ENCODE measurements at places on chromosomes 5 and 9. TPM values are rescaled to one million over a fixed set of nuclear protein-coding genes. Genes with fewer than 3 reads are reported as not detected.

DNA sequence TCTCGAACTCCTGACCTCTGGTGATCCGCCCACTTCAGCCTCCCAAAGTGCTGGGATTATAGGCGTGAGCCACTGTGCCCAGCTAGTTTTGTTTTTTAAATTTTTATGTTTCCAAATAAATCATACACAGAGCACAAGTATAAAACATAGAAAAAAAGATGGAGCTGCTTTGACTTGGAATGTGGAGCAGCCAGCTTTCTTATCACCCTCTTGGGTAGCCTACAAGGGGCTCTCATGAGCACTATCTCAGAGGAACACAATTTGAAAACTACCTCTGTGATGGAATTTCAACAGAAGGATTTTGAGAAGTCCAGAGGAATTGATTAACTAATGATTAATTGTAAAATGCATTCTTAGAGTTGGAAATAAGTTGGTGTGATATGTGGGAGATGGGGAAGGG lies 45.9 kb downstream of the NSD1 start:
- H3K27me3 ChIP-seq = no peaks in the 10 kb centered on the region
- no peak overlapping the region for H3K27ac ChIP-seq
- no peaks in the 10 kb centered on the region for H3K4me1 ChIP-seq
- no peak overlapping the region for H3K4me3 ChIP-seq
- no peak for DNase-seq
- H3K36me3 ChIP-seq = no peaks in the 10 kb centered on the region

The ECM2 gene
- total RNA-seq = 5.4 TPM

- H3K36me3 ChIP-seq = peaks cover 83% of the 10 kb centered on the region
- H3K27ac ChIP-seq = peak overlapping the region; percentile 94
- H3K4me3 ChIP-seq = peak overlapping the region; percentile 99
- H3K4me1 ChIP-seq = peaks cover 43% of the 10 kb centered on the region
- no peaks in the 10 kb centered on the region for H3K27me3 ChIP-seq
These were observed 2.7 kb downstream of the RGMB start for GRCh38 chr5:98776066-98776705.

GRCh38 chr9:112258106-112258505 lies 75.3 kb downstream of the PTBP3 start:
- H3K27ac ChIP-seq = no peak overlapping the region
- H3K27me3 ChIP-seq = no peaks in the 10 kb centered on the region
- H3K4me1 ChIP-seq = 0 out of 2 replicates have a peak, but pooled peaks cover under 1% of the 10 kb centered on the region

DNA sequence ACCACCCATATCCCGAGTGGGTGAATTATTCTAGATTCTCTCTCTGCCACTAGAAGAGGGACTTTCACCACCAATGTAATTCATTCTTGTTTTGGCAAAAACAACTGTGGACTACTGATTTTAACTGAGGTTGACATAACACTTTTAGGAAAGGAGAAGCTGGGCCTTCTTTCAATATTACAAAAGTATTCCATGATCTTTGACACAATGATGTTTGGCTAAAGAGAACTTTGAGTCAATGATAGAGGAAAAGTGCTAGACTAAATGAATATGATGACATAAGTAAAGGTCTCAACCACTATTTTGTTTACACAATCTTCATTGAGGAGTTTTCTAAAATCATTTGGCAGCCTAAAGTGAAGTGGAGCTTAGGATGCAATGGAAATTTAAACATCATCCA lies 336.9 kb upstream of the PDE4D start:
- H3K27ac ChIP-seq = no peak overlapping the region
- H3K36me3 ChIP-seq = no peaks in the 10 kb centered on the region
- H3K4me1 ChIP-seq = no peaks in the 10 kb centered on the region
- no peaks in the 10 kb centered on the region for H3K27me3 ChIP-seq

The ABCA1 gene
- 20.7 TPM for total RNA-seq

The PTGS1 gene
- 39.6 TPM for total RNA-seq

GRCh38 chr5:151571270-151572173 lies 19.6 kb downstream of the FAT2 start:
- H3K4me1 ChIP-seq = no peaks in the 10 kb centered on the region
- no peaks in the 10 kb centered on the region for H3K27me3 ChIP-seq
- DNase-seq = no peak
- no peak overlapping the region for H3K27ac ChIP-seq

DNA sequence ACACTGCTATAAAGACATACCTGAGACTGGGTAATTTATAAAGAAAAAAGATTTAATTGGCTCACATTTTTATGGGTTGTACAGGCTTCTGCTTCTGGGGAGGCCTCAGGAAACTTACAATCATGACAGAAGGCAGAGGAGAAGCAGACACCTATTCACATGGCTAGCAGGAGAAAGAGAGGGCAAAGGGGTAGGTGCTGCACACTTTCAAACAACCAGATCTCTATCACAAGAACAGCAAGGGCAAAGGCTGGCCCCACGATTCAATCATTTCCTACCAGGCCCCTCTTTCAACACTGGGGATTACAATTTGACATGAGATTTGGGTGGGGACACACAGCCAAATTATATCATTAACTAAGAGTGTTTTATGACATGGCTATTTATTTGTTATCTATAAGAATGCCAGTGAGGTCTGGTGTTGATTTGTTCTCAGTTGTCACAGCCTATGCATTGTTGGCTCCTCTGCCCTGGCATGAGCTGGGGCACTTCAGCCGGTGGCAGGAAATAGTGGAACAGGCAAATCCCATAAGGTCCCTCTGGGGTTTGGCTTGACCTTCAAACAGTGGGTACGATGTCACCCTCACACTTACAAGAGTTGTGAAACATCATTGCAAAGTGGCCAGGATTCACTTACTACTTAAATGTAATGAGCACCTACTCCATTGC lies 44.1 kb downstream of the SPARC start:
- no peak for DNase-seq
- H3K4me3 ChIP-seq = no peak overlapping the region
- no peaks in the 10 kb centered on the region for H3K36me3 ChIP-seq
- H3K27me3 ChIP-seq = 0 out of 2 replicates have a peak, but pooled peaks cover 9% of the 10 kb centered on the region

The IL9 gene
- not detected for total RNA-seq

- no peaks in the 10 kb centered on the region for H3K27me3 ChIP-seq
- H3K4me1 ChIP-seq = no peaks in the 10 kb centered on the region
- H3K36me3 ChIP-seq = no peaks in the 10 kb centered on the region
- no peak for DNase-seq
- no peak overlapping the region for H3K4me3 ChIP-seq
These were observed 32.1 kb upstream of the SH3TC2 start for GRCh38 chr5:149094996-149095395.

The SLC4A9 gene
- total RNA-seq = not detected

The FRMD3 gene
- 0.13 TPM for total RNA-seq

- no peaks in the 10 kb centered on the region for H3K36me3 ChIP-seq
- peaks cover 48% of the 10 kb centered on the region for H3K4me1 ChIP-seq
- peak within 1 kb of the TSS; percentile 95 for H3K4me3 ChIP-seq
- no peaks in the 10 kb centered on the region for H3K27me3 ChIP-seq
- DNase-seq = peak; percentile 75
These were observed at the start of gene BNC2 for GRCh38 chr9:16870596-16871335. BNC2 (minus strand) TSS chr9:16870670; CDS start chr9:16870648, 22 bp downstream.

GRCh38 chr9:129012893-129013448 lies 15.2 kb downstream of the SH3GLB2 start:
- no peaks in the 10 kb centered on the region for H3K36me3 ChIP-seq
- no peaks in the 10 kb centered on the region for H3K27me3 ChIP-seq
- H3K4me1 ChIP-seq = no peaks in the 10 kb centered on the region
- H3K4me3 ChIP-seq = no peak overlapping the region
- H3K27ac ChIP-seq = no peak overlapping the region

The LCNL1 gene
- not detected for total RNA-seq

DNA sequence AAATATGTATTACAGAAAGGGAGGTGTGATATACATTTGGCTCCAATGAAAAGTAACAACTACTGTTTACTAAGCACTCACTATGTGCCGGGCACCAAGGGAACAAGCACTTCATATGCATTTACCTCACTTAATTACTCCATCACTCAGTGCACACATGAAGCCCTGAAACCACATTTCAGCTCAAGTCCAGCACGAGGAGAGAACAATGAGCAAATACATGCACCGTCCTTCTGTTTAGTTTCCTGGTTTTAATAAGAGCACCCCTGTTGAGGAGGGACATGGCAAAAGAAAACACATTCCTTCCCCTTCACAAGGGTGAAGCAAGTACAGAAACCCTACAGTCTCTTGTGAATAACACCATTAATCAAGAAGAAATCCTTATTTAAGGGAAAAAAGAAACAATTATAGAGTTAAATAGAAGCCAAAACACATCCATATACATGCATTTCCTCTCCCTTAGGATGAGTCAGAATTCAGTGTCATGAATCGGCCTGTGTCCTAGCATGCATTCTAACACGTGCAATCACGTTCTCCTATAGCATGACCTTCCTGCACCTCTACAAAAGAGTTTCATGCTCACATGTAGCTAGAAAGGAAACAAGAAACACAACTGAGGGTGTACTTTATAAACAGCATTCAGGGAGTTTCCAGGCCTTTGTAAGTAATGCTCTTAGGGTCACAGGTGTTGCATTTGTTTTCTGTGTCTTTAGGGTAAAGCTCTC lies 411.6 kb downstream of the BNC2 start:
- no peaks in the 10 kb centered on the region for H3K27me3 ChIP-seq
- H3K4me3 ChIP-seq = no peak overlapping the region
- no peaks in the 10 kb centered on the region for H3K4me1 ChIP-seq
- DNase-seq = peak; percentile 30

The YIPF5 gene
- total RNA-seq = 174 TPM

The FOXD4 gene
- not detected for total RNA-seq

The HAVCR2 gene
- not detected for total RNA-seq

DNA sequence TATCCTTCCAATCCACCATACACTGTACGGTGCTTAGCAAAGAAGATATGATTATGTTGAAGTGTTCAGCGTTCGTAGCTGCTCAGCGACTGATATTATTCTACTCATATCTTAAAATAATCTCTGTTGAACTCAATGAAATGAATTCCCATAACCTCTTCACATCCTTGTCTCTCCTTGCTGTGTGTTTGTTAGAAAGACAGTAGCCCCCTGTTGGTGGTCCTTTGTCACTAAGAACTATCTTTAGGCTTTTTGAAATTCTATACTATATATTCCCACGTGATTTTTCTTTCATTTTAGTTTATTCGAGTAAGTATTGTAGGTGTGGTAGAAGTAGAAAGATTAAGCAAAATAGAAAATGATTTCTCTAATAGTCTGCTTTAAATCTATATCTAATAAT lies 762.8 kb upstream of the WWC1 start:
- H3K36me3 ChIP-seq = no peaks in the 10 kb centered on the region
- no peak overlapping the region for H3K4me3 ChIP-seq
- no peak overlapping the region for H3K27ac ChIP-seq

DNA sequence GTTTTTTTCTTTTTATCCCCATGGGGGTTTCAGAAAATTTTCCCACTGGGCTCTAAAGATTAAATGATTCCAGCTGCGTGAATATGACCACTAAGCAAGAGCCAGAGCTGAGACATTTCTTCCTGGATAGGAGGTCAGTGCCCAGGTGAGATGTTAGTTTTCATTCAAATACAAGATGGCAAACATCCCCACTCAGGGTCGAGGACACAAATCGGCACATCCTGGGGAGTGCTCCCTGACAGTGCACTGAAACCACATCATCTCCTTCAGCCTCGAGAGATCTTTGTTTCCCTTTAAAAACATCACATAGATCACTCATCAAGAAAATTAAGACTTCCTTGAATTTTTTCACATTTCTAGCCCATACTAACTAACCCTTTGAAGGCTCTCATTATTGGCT lies 273.2 kb upstream of the PANK3 start:
- H3K4me1 ChIP-seq = no peaks in the 10 kb centered on the region
- H3K4me3 ChIP-seq = no peak overlapping the region
- no peak overlapping the region for H3K27ac ChIP-seq
- no peaks in the 10 kb centered on the region for H3K27me3 ChIP-seq
- H3K36me3 ChIP-seq = no peaks in the 10 kb centered on the region
- no peak for DNase-seq

DNA sequence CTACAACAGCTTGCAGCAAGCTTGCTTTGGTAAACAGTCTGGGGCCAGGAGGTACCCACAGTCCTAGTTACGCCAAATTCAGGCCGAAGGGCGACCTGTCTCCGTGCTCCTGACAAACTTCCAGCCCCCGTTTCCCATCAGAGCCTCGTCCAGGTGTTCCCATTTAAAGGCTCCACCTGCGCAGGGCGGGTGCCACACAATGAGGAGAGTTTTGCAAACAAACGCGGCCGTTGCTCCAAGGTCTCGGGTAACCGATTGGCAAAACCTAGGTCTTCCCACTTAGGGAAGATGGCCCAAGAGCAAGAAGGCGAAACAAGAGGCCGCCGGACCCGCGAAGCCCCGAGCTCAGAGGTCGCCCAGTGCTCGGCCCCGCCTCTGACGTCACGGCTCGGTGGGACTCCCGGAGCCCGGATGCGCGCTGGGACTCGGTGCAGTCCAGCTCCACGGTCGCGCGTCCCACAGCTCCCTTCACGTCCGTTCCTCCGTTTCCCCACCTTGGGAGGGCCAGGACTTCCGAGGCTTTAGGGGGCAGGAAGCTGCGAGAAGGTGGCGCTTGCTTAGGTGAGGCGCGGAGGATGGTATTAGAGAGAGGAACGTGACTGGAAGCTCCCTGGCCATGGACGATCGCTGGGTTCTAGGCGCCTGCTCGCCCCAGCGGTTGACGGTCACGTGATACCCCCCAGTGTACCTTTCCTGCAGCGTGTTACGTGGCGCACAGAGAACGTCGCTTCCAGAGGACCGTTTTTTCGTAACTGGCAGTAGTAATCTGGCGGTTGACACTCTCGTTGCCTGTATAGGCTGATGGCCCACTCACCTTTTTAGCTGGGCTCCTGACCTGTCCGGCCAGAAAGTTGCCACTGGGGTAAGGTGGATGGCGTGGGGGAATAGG lies 41.8 kb upstream of the KDM4C start:
- peak; percentile 46 for DNase-seq
- 0 out of 2 replicates have a peak, but pooled peaks cover 4% of the 10 kb centered on the region for H3K27me3 ChIP-seq
- H3K36me3 ChIP-seq = no peaks in the 10 kb centered on the region

DNA sequence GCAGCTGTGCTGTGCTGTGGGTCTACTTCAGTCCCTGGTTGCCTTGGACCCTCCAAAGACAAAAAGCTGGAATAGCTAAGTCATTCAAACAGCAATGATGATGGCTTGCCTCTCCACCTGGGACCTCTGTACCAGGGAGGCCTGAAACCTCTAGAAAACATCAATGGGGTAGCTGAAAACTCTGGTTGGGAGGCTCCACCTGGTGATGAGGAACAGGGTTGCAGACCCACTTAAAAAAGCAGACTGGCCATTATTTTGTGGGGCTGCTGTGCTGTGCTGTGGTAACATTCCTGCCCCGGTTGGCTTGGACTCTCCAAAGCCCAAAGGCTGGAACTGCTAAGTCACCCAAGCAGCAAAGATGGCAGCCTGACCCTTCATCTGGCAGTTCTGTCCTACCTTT lies 839.3 kb upstream of the ARRDC3 start:
- H3K27me3 ChIP-seq = no peaks in the 10 kb centered on the region
- no peak overlapping the region for H3K27ac ChIP-seq
- no peaks in the 10 kb centered on the region for H3K4me1 ChIP-seq

DNA sequence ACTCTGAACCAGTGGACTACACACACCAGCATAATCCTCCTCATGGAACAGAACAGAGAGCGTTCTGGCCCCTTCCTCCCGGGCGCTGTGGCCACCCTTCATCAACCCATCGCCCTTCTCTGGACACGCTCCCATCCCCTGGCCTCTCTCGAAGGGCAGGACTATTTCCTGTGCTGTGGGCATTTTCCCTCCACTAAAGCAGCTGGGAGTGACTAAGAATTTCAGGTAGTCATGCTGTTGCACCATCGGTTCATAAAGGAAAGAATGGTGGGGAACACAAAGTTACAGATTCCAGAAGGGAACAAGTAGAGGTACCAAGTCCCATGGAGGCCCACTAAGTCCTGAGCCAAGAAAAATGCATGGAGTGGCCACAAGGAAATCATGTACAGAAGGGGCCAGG lies 68.6 kb downstream of the EPB41L4B start:
- no peak for DNase-seq
- H3K27ac ChIP-seq = no peak overlapping the region
- H3K27me3 ChIP-seq = no peaks in the 10 kb centered on the region
- no peaks in the 10 kb centered on the region for H3K36me3 ChIP-seq

The FOXD4L4 gene
- not detected for total RNA-seq

The CARTPT gene
- total RNA-seq = not detected

The MSMP gene
- total RNA-seq = not detected
